ENCODE measurements at places on chromosomes 3 and 15. TPM values are rescaled to one million over a fixed set of nuclear protein-coding genes. Genes with fewer than 3 reads are reported as not detected.

The GOLGA8O gene
- total RNA-seq: 0.85 TPM

The PLA2G4E gene
- total RNA-seq: not detected

The LRRIQ4 gene
- not detected for total RNA-seq

The DUOX2 gene
- under 0.01 TPM for total RNA-seq

The SHC4 gene
- total RNA-seq: 1.8 TPM

The TMOD2 gene
- 6.6 TPM for total RNA-seq

The LTK gene
- total RNA-seq: not detected

Data from smooth muscle cell of bladder (primary cell).